ENCODE measurements at places on chromosomes 6 and 20. TPM values are rescaled to one million over a fixed set of nuclear protein-coding genes. Genes with fewer than 3 reads are reported as not detected.

DNA sequence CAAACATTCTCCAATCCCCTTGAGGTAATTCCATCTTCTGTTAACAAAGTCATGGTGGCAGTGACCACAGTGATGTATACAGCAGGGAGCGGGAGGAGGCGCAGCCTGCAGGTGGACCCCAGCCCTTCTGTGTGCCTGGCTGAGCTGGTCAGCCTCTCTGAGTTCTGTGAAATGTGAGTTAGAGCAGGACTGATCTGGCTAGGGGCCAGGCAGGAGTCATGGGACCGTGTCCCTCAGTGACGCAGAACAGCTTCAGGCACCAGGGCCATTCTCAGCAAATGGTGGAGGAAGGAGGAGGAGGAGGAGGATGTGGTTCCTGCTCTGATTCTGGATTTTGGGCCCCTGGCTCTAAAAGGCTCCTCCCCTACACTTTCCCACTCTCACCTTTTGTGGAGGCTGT is 6.9 kb downstream of the PHACTR3 start:
- DNase-seq, result no peak
- H3K27ac ChIP-seq, result no peak overlapping the region
- no peaks in the 10 kb centered on the region for H3K4me1 ChIP-seq
- H3K27me3 ChIP-seq, result peaks cover 69% of the 10 kb centered on the region

The SNPH gene
- 9.4 TPM for total RNA-seq

GRCh38 chr6:43016176-43016942 is 2.3 kb downstream of the KLHDC3 start:
- H3K36me3 ChIP-seq, result peaks cover 5% of the 10 kb centered on the region
- H3K27me3 ChIP-seq, result no peaks in the 10 kb centered on the region
- DNase-seq, result no peak
- peak overlapping the region; percentile 58 for H3K4me3 ChIP-seq
- H3K27ac ChIP-seq, result peak overlapping the region; percentile 86

The C20orf202 gene
- total RNA-seq, result 0.68 TPM

DNA sequence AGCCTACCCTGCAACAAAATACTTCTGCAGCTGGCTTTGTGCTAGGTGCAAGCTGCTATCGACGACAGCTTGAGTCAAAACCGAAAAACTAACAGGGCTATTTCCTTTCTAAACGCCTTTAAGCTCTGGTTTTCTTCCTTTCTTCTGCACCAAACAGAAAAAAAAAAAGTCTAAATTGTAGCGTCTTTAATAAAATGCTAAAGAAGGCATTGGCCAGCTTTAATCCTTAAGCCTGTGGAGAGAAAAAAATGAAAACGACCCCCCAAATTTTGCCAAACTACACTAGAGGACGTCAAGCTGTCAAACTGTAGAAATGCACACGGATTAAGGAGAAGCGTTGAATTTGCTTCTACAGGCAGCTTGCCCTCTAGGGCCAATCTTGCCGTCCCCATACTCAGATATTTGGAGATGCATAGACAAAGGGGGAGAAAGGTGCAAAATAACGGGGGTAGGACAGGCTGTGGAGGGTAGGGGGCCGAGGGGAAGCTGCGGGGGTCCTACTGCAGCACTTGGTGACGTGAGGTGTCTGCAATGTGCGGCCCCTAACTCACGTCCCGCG is 1.4 kb upstream of the NRN1 start:
- DNase-seq, result no peak
- H3K36me3 ChIP-seq, result peaks cover 2% of the 10 kb centered on the region
- peak overlapping the region; percentile 87 for H3K4me3 ChIP-seq
- H3K27ac ChIP-seq, result peak overlapping the region; percentile 81
- peaks cover 26% of the 10 kb centered on the region for H3K4me1 ChIP-seq

The ADTRP gene
- total RNA-seq, result 43.4 TPM

The ZNF391 gene
- total RNA-seq, result 2.5 TPM

All from T-helper 17 cell (primary cell).